ENCODE measurements at places on chromosomes 11 and 22. TPM values are rescaled to one million over a fixed set of nuclear protein-coding genes. Genes with fewer than 3 reads are reported as not detected.

MRGPRE gene
- total RNA-seq = not detected

GUCY1A2 gene
- 1.1 TPM for total RNA-seq

TMEM86A gene
- 0.27 TPM for total RNA-seq

CLMP gene
- 235 TPM for total RNA-seq

OR10A2 gene
- total RNA-seq = not detected

OR5L2 gene
- not detected for total RNA-seq

GRIK4 gene
- not detected for total RNA-seq

TRIM49 gene
- not detected for total RNA-seq

C11orf42 gene
- total RNA-seq = not detected

ENTHD1 gene
- total RNA-seq = not detected

NPTXR gene
- total RNA-seq = 1.3 TPM

MMP12 gene
- total RNA-seq = not detected

DLG2 gene
- 5.8 TPM for total RNA-seq

IL18 gene
- 0.81 TPM for total RNA-seq

TIMM10 gene
- 32.1 TPM for total RNA-seq

ANGPTL5 gene
- 0.09 TPM for total RNA-seq

SMC1B gene
- 0.09 TPM for total RNA-seq

PDE2A gene
- total RNA-seq = 0.41 TPM

SLC22A12 gene
- not detected for total RNA-seq

TRIM77 gene
- not detected for total RNA-seq

TSPAN18 gene
- total RNA-seq = 0.49 TPM

GRIA4 gene
- total RNA-seq = 1.2 TPM

HTR3A gene
- not detected for total RNA-seq

PRR33 gene
- total RNA-seq = not detected

SPON1 gene
- total RNA-seq = 42.9 TPM
